ENCODE measurements at places on chromosomes 6 and 20.

GRCh38 chr6:144659202-144660182 lies 374.4 kb downstream of the UTRN start:
- DNase-seq: no peak

- no peak for DNase-seq
Observed at GRCh38 chr6:72974276-72974675, 251.0 kb downstream of the KHDC1L start.

- DNase-seq: no peak
Observed at GRCh38 chr6:29251736-29252135, 49.8 kb upstream of the OR14J1 start.

DNA sequence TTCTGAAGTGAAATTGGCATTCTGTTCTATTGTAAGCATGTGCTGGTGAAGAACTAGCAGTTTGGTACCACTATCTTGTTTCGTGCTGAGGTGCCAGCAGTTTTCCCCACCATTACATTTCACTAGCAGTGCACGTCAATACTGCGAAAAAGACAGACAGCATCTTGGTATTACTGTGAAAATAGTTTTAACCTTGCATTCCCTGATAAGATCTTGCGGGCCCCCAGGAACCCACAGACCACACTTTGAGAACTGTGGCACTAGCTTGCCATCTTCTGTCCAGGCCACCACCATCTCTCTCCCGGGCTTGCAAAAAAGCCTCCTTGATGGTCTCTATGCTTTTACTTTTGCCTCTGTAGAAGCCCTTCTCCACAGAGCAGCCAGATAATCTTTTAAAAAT lies 185.7 kb downstream of the BACH2 start:
- no peak for DNase-seq

- DNase-seq: no peak
Observed at GRCh38 chr20:1050440-1050839, 48.3 kb upstream of the RSPO4 start.

DNA sequence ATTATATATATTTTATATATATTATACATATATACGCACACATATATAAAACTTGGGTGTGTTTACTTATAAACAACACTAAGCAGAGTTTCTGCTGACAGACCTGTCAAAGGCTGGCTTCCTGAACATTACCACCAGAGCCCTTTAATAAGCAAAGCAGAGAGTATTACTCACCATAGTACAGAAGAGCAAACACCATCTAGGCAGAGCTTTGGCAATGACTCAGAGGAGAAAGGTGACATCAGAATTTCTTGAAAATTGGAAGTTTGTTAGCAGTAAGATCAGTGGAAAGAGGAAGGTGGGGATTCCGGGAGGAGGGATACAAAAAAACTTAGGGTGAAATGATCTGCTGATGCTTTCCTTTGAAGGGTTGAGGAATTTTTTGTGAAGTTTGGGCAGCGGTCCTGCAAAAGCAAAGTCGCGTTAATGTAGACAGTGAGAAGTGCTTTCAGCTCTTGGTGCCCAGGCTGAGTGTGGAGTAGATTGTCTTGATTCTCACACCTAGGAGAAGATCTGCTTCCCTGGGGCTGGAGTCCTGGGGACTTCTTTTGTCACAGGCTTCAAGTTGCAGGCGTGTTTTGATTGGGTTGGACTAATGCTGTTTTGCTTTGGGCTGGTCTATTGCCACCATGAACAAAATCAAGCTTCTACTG lies 109.6 kb upstream of the BACH2 start:
- no peak for DNase-seq

DNA sequence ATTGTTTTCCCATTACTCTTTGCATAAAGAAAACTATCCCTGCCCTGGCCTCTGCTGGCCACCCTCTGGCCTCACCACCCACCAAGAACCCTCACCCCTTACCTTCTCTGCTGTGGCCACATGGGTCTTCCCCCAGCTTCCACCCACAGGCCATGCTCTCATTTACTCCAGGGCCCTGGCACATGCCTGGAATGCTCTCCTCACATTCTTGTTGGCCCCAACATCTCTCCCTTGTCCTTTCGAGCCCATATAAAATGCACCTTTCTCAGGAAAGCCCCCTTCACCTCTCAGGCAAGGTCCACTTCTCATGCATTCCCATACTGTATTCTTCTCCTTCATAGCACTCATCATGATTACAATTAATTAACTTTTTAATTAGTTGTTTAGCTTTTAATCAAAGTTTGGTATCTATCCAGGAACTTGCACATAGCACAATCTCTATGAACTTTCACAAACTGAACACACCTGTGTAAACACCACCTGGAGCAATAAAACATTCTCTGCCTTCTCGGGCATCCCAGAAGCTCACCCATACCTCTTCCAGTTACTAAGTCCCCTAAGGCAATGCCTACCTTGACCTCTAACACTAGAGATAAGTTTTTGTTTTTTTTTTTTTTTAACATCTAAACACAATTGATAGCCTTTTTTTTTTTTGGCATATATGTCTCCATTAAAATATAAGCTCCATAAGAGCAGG lies 617.2 kb downstream of the PTPRT start:
- no peak for DNase-seq

GRCh38 chr6:32154514-32155161 lies 697 bp downstream of the PPT2 start:
- DNase-seq: peak; percentile 73

DNA sequence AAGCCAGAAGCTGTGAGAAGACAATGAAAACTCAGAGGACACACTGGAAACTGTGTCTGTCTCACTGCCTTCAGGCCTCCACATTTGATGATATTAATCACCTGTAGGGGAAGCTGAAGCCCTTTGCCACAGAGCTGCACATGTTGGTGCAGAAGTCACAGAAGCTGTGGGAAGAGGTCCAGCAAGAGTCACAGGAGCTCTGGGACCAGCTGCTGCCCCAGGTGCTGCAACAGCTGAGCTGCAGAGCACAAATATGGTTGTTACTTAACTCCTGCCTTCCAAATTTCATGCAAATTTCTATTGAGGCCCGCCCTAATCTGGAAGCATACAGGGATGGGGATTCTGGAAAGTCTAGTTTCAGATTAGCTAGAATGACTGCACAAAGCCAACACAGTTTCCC lies 169.3 kb downstream of the OGFRL1 start:
- peak; percentile 51 for DNase-seq

DNA sequence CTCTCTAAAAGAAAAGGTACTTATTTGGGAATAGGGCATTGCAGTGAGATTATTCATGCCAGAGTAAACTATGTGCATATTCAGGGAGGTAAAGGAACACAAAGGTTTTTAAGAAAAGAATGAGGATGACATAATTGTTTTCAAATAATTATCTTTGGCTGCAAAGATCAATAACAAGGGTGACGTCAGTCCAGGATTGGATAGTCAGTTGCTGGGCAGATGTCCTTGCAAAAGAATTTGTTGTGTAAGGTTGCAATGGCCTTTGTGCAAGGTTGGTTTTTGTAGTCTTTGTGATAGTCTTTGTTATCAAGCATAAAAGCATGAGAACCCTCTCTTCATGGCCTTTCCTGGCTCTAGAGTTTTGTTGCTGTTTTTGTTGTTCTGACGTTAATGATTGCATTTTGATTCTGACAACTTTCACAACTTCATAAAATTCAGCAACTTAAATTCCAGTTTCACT lies 17.7 kb downstream of the LOC128125822 start:
- DNase-seq: no peak

DNA sequence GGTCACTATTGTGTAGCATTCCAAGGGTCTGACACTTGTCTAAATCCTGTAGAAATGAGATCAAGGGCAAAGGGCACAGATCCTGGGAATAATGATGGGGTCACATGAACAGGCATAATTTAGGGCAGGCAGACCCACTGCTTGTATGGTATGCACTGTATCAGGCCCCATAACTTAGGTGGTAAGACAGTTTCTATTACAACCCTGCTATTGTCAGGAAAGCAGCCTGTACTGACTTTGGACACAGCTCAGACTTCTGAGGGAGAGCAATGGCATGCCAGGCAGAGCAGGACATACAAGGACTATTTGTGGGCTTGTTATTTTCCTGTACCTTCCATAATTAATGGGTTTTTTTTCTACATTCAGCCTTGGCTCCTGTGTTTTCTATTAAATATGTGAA lies 286.8 kb downstream of the PKHD1 start:
- DNase-seq: no peak

DNA sequence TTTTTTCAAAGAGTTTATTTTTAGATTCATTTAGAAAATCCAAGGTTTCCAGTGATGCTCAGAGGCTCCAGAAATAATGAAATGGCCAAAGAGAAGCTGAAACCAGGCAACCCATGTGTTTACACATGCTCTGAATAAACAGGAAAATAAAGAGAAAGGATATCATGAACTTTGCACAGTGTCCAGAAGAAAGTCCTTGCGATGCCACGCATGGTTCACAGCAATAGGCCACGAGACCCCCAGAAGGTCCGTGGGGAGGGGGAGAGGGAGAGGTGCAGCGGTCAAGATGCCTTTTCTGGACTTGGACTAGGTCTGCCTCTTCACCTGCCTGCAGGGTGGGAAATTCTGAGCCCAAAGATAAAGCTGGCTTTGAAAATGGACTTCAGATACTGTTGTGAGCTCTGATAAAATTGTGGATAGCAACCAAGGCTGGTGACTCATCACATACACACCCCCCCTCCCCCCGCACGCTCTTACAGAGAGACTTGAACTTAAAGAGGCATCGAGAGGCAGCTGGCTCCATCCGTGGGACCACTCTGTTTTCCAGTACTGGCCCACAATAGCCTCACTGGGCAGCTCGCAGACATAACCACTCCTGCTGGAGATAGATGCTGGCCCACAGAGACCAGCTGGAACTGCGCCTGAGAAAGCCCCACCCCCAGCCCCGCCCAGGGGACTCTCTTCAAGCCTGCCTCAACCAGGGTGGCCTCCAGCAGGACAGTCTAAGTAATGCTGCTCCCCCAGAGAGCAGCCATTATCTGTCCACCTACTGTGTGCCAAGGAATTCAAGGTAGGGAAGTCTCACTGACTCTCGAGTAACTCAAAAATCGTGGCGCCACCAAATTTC lies 21.2 kb upstream of the NFATC2 start:
- peak; percentile 31 for DNase-seq

Data from DMS79 treated with DMSO at 0.1 percent for 48 hours (cell line).